Tibial nerve (tissue), 4 donors: ENCODE measurements at places on chromosomes 2 and 18.

- no peaks in the 10 kb centered on the region for H3K4me1 ChIP-seq
- H3K36me3 ChIP-seq, result no peaks in the 10 kb centered on the region
- H3K4me3 ChIP-seq, result no peak overlapping the region
- no peaks in the 10 kb centered on the region for H3K27me3 ChIP-seq
- no peak overlapping the region for H3K27ac ChIP-seq
- no peak for DNase-seq
These were observed 51.3 kb upstream of the ITSN2 start for GRCh38 chr2:24411488-24412151.

DNA sequence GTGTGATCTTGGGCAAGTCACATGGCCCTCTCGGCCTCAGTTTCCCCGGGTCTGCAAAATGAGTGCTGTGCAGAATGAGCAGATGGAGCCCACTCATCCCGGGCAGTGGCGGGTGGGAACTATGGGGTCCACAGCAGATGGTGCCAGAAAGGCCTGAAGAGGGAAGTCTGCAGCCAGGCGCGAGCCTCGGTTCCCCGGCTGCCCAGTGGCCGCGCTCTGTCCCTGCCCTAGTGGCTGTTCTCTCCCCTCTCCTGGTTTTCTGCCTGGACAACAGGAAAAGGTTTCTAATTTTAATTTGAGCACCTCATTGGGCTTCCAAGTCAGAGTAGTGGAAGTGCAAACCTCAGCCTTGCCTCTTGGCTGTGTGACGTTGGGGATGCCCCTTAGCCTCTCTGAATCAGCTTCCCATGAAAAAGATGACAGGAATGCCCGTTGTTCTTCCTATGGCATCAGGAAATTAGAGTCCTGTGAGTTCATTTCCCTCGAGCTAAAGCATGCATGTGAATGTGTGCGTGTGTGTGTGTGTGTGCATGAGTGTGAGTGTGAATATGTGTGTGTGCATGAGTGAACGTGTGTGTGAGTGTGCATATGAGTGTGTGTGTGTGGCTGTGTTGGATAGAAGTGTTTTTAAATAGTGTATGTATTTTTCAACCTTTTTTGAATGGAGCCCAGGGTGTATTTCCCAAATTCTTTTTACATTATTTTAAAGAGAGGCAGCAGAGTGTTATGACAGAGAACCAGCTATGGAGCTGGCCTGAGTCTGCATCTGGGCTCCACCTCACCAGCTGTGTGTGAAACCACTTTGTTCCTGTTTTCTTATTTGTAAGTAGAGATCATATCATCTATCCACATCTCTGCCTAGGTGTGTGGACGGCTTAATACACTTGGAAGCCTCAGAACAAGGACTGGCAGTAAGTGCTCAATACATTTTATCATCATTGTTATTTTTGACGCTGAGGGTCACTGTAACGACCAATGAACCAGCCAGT lies 41.3 kb downstream of the RRM2 start:
- no peak for DNase-seq
- H3K4me3 ChIP-seq, result no peak overlapping the region
- H3K36me3 ChIP-seq, result no peaks in the 10 kb centered on the region
- no peaks in the 10 kb centered on the region for H3K27me3 ChIP-seq

DNA sequence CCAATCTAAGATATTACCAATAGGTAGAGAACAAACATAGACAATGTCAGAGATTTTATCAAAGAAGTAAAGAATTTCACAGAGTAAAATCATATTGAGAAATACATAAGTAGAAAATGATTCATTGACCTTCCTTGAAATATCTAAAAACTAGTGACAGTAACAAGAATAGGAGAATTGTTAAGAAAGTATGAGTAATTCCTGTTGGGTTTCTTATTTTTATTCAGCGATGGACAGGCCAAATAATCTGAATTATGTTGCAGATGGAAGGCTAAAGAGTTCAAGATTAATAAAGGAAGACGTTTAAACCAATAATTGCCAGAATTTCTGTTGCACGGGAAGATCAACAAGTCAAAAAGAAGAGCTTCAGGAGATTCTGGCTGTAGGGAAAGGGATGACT lies 163.4 kb upstream of the RASGRP3 start:
- no peak for DNase-seq
- H3K27me3 ChIP-seq, result no peaks in the 10 kb centered on the region
- no peak overlapping the region for H3K4me3 ChIP-seq

- H3K36me3 ChIP-seq, result no peaks in the 10 kb centered on the region
- H3K27me3 ChIP-seq, result no peaks in the 10 kb centered on the region
- DNase-seq, result peak; percentile 62
- H3K4me1 ChIP-seq, result peaks cover 13% of the 10 kb centered on the region
These were observed 132.2 kb downstream of the DOCK10 start for GRCh38 chr2:224909885-224910573.

DNA sequence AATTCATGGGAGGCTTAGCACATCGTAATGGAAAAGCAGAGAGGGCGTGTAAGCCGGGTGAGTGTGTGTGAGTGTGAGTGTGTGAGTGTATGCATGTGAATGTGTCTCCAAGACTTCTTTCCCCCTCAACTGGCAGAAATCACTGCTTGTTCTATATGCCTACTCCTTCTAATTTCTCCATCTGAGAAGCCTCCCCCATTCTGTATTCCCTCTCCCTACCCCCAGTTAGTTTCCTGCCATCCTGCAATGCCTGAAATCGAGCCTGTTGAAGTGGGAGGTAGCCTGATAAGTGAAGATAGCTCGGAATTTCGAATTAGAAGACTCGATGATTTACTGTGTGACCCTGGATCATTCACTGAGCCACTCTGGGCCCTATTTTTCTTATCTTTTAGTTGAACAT lies 30.0 kb upstream of the YWHAQ start:
- no peaks in the 10 kb centered on the region for H3K27me3 ChIP-seq
- H3K27ac ChIP-seq, result no peak overlapping the region

DNA sequence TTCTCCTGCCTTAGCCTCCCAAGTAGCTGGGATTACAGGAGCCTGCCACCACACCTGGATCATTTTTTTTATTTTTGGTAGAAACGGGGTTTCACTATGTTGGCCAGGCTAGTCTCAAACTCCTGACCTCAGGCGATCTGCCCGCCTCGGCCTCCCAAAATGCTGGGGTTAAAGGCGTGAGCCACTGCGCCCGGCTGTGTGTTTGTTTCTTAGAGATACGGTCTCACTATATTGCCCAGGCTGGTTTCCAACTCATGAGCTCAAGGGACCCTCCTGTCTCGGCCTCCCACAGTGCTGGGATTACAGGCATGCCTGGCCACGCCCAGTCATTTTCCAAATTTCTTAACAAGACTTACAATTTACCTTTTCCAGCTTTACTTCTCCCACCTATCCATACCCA lies 940 bp upstream of the MRPL19 start:
- H3K27ac ChIP-seq, result no peak overlapping the region
- peaks cover 45% of the 10 kb centered on the region for H3K4me1 ChIP-seq
- no peaks in the 10 kb centered on the region for H3K36me3 ChIP-seq
- H3K27me3 ChIP-seq, result no peaks in the 10 kb centered on the region
- no peak overlapping the region for H3K4me3 ChIP-seq

DNA sequence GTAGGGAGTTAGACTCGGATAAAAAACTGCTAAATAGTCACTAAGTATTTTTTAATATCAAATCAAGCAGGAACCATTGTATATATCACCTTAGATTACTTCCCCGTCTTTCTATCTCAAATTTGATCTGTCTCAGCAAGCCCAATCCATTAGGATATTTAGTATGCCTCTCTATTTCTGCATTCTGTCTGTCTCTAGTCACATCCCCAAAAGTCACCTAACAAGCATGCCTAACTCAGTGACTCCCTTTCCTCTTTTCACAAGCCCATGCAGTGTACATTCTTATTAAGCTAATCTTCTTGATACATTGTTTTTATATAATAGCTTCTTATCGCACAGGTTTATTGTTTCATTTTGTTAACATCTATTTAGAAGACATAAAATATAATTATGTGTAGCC lies 57.8 kb downstream of the PDE1A start:
- H3K27me3 ChIP-seq, result no peaks in the 10 kb centered on the region
- H3K4me3 ChIP-seq, result no peak overlapping the region
- no peak for DNase-seq
- no peak overlapping the region for H3K27ac ChIP-seq

DNA sequence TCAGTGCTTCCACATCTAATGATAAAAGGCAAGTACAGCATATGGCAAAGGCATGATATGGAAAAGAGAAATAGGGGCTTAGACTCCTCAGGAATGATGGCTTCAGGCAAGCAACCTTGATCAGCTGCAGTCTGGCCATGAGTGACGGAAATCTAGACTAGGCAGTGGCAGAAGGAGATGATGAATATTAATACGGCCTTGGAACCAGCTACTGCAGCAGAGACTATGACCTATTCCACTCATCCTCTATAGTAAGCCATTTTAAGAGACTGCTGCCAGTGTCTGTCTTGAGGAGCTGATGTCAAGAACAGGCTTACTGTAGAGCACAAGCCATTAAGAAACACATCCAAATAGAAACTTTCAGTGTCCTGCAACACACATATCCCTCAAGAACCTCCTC lies 23.7 kb downstream of the ASXL2 start:
- no peaks in the 10 kb centered on the region for H3K4me1 ChIP-seq
- H3K27me3 ChIP-seq, result no peaks in the 10 kb centered on the region
- DNase-seq, result no peak
- H3K27ac ChIP-seq, result no peak overlapping the region

GRCh38 chr2:63048367-63049171 lies 2.1 kb upstream of the OTX1 start:
- no peaks in the 10 kb centered on the region for H3K36me3 ChIP-seq
- DNase-seq, result no peak
- H3K27ac ChIP-seq, result no peak overlapping the region
- H3K4me3 ChIP-seq, result no peak overlapping the region

DNA sequence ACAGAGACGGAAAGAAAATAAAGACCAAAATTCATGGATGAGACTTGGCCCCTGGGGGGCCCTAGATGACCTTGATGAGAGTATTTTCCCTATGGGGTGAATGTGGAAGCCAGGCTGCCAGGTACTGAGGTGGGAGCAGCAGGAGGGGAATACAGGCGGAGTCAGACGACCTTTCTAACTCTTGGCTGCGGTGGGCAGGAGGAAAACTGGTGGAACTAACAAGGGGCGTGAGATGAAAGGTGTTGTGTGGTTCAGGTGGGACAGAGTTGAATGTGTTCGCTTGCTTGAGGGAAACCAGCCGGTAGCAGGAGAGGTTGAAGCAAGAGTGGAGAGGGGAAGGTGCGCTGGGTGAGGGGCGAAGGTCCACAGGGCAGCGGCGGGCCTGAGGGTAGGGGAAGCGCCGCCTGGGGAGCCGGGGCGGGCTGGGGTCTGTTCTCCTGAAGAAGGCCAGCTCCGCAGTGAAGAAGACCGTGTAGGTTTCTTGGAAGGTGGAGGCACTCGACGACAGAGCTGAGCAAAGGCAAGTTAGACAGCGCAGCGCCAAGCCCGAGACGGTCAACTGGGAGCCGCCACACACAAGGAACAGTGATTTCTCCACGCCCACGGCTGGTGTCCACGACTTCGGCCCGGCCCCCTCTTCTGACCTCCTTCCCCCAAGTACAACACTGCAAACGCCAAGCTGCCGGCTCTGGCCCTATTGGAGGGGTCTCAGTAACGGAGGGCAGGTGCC lies 61.7 kb downstream of the GNAL start:
- H3K36me3 ChIP-seq, result no peaks in the 10 kb centered on the region
- H3K27me3 ChIP-seq, result no peaks in the 10 kb centered on the region
- H3K27ac ChIP-seq, result no peak overlapping the region

DNA sequence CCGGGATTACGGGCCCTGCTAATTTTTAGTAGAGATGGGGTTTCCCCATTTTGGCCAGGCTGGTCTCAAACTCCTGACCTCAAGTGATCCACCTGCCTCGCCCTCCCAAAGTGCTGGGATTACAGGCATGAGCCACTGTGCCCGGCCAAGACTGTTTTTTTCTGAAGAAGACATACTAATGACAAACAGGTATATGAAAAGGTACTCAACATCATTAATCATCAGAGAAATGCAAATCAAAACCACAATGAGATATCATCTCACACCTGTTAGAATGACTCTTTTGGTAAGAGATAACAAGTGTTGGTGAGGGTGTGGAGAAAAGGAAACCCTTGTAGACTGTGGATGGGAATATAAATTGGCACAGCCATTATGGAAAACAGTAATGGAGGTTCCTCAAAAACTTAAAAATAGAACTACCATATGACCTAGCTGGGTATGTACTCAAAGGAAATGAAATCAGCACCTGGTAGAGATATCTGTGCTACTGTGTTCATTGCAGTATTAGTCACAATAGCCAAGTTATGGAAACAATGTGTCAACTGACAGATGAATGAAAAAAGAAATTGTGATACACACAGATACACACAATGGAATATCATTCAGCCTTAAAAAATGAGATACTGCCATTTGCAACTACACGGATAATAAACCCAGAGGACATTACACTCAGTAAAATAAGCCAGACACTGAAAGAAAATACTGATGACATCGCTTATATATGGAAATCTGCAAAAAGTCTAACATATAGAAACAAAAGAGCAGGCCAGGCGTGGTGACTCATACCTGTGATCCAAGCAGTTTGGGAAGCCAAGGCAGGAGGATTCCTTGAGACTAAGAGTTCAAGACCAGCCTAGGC lies 20.8 kb downstream of the SOS1 start:
- H3K27me3 ChIP-seq, result no peaks in the 10 kb centered on the region
- no peak overlapping the region for H3K4me3 ChIP-seq
- no peak for DNase-seq
- H3K27ac ChIP-seq, result no peak overlapping the region
- H3K36me3 ChIP-seq, result no peaks in the 10 kb centered on the region
- H3K4me1 ChIP-seq, result no peaks in the 10 kb centered on the region

- no peak overlapping the region for H3K4me3 ChIP-seq
These were observed 16.2 kb upstream of the RAB1A start for GRCh38 chr2:65146078-65146477.

DNA sequence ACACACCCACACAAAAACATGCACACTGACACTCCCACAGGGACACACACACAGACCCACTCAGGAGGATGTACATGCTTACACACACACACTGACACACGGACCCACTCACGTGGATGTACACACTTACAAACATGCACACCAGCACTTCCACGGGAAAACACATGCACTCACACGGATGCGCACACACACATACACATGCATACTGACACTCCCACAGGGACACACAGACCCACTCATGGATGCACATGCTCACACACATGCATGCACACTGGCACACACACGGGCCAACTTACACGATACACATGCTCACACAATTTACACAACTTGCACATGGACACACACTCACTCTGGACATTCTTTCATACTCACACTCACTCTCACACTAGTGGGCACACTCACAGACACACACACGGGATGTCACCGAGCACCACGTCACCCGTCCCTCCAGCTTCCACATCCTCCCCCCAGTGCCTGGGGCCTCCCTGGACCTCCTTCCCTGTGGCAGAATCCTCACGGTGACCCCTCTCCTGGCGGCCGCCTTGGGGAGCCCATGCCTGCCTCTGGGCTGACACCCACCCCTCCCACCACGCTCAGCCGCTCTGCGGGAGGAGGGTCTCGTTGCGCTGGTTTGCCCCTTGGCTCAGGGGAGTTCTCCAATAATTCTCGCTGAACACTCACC lies 58.5 kb downstream of the TWIST2 start:
- peaks cover 4% of the 10 kb centered on the region for H3K36me3 ChIP-seq
- H3K4me3 ChIP-seq, result no peak overlapping the region
- DNase-seq, result no peak
- H3K27ac ChIP-seq, result no peak overlapping the region
